Activated CD8-positive, alpha-beta memory T cell treated with anti-CD3 and anti-CD28 coated beads for 36 hours (primary cell): ENCODE measurements at places on chromosomes 5 and 9. TPM values are rescaled to one million over a fixed set of nuclear protein-coding genes. Genes with fewer than 3 reads are reported as not detected.

BAAT gene
- total RNA-seq, result 0.08 TPM

C5orf52 gene
- not detected for total RNA-seq

UNC5A gene
- total RNA-seq, result not detected

RCL1 gene
- total RNA-seq, result 39.4 TPM

SLC34A3 gene
- not detected for total RNA-seq

PCA3 gene
- not detected for total RNA-seq

SPINK7 gene
- not detected for total RNA-seq

TNFSF8 gene
- total RNA-seq, result 43.5 TPM

ANP32B gene
- 344 TPM for total RNA-seq
